Small intestine (tissue), 16 donors: ENCODE measurements at places on chromosomes 13 and 19.

DNA sequence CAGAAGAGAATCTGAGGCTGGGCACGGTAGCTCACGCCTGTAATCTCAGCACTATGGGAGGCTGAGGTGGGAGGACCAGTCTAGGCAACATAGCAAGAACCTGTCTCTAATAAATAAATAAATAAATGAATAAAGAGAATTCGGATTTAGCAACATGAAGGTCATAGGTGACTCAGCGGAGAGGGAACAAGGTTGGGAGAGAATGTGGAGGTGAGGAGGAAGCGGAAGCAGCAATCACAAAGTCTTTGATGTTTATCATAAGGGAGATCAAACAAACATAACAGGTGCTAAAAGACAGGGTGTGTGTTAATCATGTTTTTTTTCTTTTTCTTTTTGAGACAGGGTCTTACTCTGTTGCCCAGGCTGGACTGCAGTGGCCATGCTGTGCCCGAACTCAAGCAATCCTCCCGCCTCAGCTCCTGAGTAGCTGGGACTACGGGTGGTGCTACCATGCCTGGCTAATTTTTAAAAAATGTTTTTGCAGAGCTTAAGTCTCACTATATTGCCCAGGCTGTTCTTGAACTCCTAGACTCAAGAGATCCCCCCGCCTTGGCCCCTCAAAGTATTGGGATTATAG lies 16.3 kb downstream of the PBX4 start:
- no peak for DNase-seq

GRCh38 chr19:814152-815078 lies 7.3 kb downstream of the PLPPR3 start:
- DNase-seq, result no peak

DNA sequence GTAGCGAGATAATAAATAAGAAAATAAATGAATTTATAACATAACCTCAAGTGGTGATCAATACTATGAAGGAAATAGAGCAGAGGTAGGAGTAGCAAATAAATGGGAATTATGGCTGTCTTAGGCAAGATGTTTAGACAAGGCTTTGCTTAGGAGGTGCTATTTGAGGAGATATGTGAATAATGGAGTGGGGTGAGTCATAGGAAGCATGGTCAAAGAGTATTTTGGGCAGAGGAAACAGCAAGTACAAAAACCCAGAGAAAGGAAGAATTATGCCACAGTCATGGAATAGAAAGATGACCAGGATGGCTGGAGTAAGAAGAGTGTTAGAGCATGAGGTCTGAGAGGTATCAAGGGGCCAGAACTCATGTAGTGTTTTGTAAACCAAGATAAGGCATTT lies 33.6 kb upstream of the LPAR6 start:
- DNase-seq, result no peak

GRCh38 chr19:49368711-49369358 lies 5.2 kb downstream of the DKKL1 start:
- DNase-seq, result no peak

GRCh38 chr13:112894423-112894672 lies 74.7 kb upstream of the MCF2L start:
- no peak for DNase-seq

DNA sequence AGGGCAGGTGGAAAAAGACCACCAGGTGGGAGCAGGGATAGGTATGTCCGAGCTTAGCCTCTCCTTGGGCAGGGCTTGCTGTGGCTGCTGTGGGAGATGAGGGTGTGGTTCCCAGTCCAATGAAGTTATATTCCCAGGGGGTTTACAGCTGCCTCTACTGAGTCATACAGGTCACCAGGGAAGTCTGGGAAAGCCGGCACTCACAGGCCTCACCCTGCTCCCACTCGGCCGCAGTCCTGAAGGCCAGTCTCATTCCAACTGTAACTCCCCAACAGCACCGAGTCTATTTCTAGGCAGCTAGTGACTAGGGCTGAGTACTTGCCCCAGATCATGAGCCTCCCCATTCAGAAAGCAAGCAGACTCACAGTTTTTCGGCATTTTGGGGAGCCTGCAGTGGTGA lies 77.1 kb downstream of the FNDC3A start:
- DNase-seq, result no peak
